ENCODE measurements at places on chromosomes 7 and 10.

GRCh38 chr10:124651402-124651891 is 92.7 kb downstream of the FAM53B start:
- DNase-seq = no peak

DNA sequence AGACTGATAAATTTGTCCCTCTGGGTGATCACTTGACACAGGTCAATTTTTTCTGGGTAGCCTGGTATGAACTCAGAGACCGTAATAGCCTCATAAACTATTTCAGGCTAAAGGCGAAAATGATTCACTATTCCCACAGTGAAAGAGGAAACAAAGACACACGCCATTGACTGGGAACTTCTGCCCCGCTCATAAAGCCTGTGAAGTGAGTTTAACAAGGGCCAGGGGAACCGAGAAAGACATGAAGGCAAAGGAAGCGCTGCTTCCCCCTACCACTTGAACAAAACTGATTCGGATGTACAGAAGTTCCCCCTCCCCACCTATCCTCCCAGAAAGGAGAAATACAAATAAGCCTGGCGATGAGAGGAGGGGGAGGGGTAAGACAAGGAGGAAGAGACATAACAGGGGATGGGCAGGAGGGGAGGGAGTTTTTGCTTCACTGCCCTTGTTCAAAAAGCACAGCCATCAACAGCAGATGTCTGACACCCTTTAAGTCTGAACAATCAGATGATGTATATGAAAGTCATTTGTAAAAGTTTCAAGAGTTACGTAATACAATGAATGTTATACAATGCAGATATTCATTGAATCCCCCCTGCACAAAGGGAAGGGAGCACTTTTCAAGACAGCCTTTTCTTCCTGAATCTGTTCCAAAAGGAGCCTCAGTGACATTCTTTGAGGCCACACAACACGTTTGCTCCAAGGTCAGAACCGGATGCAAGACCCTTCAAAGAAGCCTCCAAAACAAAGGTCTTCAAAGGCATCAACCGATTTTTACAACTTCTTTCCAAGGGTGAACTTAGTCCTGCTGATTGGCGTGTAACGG is 734 bp downstream of the ABCB4 start:
- DNase-seq = no peak

- DNase-seq = no peak
Observed at GRCh38 chr10:44832595-44833390, 78.3 kb upstream of the TMEM72 start.

GRCh38 chr10:77649333-77650331 is 12.0 kb upstream of the KCNMA1 start:
- no peak for DNase-seq

DNA sequence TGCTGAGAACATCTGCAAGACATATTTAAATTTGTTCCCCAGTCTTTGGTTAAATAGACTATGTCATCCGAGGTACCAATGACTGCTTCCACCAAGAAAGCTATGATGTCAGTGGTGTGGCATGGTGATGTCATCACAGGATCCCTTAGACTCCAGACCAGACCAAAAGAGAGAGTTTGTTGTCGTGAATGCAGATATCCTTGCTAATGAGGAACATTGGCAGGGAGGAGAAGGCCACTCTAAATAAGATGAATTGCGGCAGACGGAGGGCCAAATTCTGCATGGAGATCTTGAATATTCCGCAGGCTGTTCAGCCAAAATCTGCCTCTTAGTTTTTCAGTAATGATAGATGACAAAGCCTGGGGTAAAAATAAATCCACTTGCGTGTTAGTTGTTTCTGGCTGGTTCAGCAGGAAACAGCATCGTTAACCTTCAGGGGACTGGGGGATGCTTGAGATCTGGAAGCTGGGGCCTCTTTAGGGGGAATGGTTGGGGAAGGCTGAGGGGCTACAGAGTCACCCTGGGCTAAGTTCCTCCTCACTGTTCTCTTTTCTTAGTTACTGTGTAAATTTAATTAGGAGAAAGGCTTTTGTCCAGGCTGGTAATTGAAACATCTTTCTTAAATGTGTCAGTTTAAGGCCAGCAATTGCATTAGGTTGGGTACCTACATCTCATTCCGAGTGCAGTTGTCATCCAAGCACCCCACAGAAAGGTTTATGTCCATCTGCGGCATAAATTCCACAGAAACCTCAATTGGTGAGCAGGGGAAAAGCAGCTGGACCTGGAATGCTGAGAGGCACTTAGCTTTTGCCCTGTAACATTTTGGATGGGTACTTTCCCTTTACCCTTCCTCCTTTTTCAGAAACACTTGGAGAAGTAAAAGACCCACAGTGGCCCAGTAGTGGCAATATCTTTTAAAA is 11.6 kb upstream of the CAMK1D start:
- DNase-seq = no peak

DNA sequence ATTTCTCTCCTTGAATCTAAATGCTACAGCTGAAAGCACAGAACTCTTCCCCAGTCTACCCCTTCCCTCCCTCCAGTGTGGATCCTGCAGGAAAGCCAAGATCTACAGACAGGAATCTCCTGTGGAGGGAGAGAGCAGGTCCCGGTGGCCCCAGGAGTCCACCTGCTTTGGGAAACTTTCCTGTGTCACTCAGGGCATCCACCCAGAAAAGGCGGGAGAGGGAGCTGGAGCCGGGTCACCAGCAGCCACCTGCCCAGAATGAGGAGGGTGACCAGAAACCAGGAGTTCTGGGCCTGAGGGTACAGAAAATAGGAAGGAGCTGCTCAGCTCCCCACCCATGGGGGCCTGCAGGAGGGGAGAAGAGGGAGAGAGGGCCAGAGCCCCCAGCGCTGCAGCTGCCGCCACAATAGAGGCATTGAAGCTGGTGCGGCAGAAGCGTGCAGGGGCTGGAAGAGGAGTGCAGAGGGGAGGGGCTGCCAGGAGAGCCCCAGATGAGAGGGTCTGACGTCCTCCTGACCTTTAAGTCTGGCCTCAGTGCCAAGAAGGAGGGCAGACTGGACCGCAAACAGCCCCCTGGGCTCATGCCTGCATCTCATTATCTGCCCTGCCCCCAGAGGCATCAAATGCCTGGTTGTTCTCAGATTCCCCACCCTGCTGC is 56.3 kb upstream of the TMEM72 start:
- no peak for DNase-seq
